ENCODE measurements at places on chromosomes 1 and 21.

GRCh38 chr1:248886237-248886895 is 19.7 kb upstream of the PGBD2 start:
- DNase-seq, result no peak

GRCh38 chr1:150843474-150843873 is 32.9 kb downstream of the ARNT start:
- DNase-seq, result no peak

GRCh38 chr1:110602466-110602865 is 3.7 kb downstream of the KCNA2 start:
- no peak for DNase-seq

DNA sequence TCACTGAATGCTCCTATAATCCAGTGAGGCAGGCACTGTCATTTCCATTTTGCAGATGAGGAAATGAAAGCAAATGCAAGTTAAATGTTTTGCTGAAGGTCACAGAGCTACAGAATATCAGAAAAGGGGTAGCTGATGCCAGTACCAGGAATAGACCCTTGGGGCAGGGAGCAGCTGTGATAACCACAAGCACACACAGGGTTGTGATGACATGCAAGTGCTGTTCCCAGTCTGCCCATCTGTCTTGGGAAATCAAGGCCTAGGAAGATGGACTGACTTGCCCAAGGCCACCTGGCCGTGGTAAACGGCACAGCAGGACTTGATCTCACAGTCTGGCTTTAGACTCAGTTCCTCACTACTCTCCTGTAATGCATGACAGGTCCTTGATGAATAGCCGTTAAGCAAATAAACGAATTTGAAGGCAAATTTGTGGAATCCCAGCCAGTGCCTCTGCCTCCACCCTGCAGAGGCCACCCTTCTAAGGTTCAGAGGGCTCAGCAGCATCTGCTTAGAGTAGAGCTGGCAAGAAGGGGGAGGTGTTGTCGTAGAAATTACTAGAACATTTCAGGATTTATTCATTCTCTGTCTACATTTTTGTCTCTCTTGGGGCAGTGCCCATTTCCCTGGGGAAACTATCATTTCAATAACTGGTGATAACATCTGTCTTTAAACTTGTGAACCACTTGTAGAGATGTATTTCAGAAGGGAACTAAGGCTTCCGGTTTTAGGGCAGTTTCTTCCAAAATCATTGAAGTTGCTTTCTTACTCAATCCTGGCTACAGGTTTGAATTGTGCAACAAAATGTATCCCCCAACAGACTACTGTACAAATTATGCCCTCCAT is 53.2 kb upstream of the MRPS6 start:
- no peak for DNase-seq

DNA sequence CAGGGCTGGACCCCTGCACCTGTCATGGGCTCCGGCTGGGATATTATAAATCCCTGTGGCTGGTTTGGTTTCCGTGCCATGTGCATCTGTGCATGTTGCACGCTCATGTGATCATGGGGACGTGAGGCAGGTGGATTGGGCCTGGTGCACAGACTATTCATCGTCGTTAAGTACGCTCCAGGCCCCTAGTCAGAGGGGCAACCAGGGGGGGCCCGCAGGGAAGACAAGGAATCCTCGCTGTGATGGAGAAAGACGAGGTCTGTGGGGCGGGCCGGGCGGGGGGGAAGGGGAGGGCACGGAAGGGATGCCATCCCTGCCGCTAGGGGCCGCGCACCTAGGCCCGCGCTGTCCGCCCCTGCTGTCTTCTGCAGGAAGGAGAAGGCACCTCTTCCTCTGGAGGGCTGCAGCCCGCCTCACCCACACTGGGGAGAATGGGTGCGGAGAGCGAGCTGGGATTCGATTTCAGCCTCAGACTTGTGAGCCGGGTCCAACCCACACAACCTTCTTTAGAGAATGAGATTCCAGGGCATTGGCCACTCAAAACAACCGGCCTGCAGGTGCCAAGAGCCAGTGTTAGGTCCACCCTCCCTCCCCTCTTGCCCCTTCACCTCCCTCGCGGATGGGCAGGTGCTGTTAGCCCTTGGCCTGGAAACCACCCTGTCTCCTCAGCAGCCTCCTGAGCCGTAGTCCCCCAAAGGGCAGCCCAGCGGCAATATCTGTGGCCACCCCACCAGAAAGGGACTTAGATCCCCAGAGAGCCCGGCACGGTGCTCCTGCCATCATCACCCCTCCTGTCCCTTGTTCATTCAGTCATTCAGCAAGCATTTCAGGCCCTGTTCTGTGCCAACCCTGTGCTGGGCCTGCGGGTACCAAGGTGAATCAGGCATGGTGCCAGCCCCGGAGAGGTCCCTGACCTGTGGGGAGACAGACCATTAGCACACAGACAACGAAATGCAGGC is 950 bp upstream of the LRP8 start:
- DNase-seq, result peak; percentile 43

DNA sequence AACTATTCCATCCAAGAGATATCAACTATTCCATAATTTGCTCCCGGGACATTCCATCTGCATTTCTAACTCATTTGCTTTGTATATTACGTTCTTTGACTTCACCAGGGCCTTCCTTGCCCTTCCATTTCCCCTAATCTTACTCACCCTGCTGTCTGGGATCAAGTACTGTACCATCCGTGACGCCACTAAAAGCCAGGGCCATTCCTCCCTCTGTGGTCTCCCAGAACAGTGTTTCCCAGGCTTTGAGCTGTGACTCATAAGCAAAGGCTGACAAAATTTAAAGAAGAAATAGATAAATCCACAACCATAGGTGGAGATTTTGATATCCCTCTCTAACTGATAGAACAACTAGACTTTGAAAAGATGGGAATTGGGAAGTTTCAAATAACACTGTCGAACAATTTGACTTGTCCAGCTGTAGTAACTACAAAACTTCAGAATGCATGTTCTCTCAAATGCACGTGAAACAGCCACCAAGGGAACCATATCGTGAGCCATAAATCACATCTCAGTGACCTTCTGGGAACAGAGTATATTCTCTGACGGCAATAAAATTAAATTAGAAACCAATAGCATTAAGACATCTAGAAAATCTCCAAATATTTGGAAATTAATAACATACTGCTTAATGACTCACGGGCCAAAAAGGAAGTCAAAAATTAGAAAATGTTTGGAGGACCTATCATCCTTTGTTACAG is 501.0 kb downstream of the SETD4 start:
- DNase-seq, result no peak

- no peak for DNase-seq
These were observed 81.0 kb upstream of the ZBTB18 start for GRCh38 chr1:243970077-243970476.

GRCh38 chr1:170068923-170069322 is 5.6 kb downstream of the KIFAP3 start:
- DNase-seq, result no peak

Measured in activated T-cell treated with anti-CD3 and anti-CD28 coated beads, Interleukin-2, amount 50 U/mL, for 72 hours (primary cell).